Renal pelvis (tissue), 12 donors: ENCODE measurements at places on chromosomes 4 and X.

DNA sequence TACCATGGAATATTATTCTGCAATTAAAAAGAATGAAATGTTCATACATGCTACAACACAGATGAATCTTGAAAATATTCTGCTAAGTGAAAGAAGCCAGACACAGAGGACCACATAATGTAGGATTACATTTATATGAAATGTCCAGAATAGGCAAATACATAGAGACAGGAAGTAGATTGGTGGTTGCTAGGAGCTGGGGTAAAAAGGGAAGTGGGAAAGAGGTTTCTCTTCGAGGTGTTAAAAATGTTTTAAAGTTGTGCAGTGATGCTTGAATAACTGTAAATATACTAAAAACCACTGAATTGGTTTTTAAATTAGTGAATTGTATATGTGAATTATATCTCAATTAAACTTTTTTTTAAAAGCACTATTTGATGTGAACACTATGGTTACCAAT, 3.6 kb upstream of the NXT2 start:
- DNase-seq: no peak

DNA sequence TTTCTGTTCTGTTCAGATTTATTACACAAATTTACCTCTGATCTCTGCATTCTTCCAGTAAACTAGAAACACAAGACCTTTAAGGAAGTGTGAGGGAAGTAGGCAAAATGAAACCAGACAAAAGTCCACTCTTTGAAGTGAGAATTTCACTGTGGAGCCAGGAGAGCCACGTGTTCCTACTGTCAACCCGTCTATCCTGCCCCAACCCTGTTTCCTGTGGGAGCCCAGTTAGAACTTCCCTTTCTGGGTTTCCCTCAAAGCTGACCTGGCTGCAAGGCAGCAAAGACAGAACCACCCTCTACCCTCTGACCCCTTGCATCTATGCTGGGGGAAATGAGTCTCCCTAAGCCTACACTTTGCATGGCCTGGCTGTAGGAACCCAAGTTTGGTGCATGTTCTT, 40.0 kb downstream of the TMEM144 start:
- no peak for DNase-seq

- no peak for DNase-seq
These were observed 10.0 kb downstream of the CLCN4 start for GRCh38 chrX:10166731-10167151.

DNA sequence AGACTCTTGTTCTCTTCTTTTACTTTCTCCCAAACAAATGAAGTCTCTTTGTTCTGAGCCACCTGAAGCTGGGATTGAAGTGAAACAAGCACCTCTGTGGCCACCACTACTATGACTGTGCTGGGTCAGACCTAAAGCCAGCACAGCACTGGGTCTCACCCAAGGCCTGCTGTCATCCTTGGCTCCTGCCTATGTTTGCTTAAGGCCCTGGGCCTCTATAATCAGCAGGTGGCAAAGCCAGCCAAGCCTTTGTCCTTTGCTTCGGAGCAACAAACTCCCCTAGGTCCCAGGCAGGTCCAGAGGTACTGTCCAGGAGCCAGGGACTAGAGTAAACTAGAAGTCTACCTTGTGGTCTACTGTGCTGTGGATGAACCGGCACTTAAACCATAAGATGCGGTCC, 220.6 kb upstream of the ARSJ start:
- DNase-seq: no peak

GRCh38 chr4:20487852-20488251, 212.4 kb upstream of the PACRGL start:
- no peak for DNase-seq

DNA sequence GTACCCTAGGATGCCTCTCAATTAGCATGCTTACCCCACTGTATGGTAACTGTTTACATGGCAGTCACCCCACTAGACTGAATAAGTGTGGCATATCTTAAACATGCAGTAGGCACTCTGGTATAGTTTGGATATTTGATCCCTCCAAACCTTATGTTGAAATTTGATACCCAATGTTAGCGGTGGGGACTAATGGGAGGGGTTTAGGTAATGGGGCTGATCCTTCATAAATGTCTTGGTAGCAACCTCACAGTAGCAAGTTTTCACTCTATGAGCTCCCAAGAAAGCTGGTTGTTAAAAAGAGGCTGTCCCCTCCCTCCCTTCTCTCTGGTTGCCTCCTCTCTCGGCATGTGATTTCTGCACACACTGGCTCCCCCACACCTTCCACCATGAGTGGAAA, 10.1 kb downstream of the TMEM150C start:
- no peak for DNase-seq

DNA sequence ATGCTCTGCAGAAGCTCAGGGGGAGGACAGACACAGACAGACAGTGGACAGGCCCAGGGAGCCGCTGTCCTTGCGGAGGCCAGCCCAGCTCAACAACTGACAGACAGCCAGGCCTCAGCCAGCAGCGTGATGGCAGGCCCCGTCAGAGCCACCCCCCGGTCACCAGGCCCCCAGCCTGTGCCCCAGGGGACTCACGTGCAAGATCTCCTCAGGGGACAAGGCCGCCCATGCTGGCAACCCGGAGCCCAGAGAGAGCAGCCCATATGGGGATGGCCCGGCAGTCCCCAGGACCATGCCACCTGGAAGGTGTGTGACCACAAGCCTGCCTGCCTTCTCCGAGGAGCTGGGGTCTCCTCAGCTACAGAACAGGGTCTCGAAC, 28.0 kb upstream of the MXD4 start:
- no peak for DNase-seq
